ENCODE measurements at places on chromosomes 3 and 15.

GRCh38 chr3:140580746-140581145 is 97.1 kb upstream of the TRIM42 start:
- no peak for DNase-seq

DNA sequence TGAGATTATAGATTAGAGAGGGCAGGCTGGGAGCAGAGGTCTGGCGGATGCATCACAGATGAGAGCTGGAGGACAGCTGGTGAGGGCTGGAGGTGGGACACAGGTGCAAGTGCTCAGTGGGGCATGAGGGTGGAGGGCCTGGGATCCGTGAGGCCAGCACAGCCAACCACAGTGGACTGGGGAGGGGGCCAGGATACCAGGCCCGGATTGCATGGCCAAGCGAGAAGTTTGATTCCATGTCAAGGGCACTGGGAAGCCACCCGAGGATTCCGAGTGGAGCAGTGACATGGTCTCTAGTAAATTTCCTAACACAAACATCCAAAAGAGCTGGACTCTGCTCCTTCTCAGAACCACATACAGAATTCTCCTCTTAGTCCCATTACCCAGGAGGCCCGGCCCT is 44.0 kb upstream of the SLC41A3 start:
- no peak for DNase-seq

- no peak for DNase-seq
Measured at GRCh38 chr3:50259432-50260026, 9.4 kb upstream of the SEMA3B start.

GRCh38 chr3:108548886-108549285 is 38.5 kb upstream of the MYH15 start:
- DNase-seq, result no peak

- DNase-seq, result no peak
Measured at GRCh38 chr3:32822609-32823498, 5.1 kb downstream of the TRIM71 start.

DNA sequence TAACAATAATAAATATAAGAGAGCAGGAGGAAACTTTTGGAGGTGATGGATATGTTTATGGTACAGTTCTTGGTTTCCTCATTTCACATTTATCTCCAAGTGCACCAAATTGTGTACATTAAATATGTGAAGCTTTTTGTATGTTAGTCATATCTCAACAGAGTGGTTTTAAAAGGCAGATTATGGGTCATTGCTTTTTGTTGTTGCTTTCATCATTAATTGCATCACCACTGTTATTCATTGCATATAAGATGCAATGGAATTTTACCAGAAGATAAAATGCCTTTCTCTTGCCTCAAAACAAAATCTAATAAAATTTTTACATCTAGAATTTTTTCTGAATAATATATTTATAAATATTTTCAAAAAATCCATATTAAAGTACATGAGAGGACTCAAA is 1198.9 kb upstream of the GBE1 start:
- no peak for DNase-seq

DNA sequence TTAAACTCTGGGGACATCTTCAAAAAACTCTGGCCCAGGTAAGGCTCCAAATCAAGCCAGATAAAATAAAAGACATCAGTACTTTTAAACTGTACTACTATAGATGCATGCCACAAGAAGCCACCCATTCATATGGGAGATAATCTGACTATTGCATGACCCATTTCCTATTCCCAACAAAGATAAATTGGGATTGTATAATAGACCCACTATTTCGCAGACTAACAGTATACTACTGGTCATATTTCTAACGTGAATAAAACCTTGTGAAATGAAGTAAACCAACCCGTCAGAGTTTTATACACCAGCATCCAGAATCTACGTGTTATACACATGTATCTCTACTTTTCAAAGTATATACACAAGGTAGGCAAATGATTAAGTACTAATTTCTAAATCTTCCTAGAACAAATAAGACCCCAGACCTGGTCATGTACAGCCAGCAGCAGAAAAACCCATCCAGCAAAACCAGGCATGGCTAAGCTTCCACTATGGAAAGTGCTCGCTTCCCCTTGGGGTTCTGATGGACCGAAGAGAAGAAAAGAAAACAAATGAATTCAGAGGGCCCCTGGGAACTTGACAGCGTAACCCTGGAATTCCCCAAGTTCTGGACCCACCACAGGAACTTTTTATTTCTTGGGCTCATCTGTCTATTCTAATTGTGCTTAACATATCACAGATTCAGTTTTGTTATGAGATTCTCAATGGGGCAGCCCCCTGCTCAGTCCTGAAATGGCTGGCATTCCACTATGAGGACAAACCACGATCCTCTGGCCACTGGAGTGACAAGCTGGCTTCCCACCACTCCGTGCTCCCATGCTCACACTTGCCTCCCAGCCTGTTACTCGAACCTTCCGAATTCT is 69.1 kb downstream of the MB21D2 start:
- DNase-seq, result no peak

- DNase-seq, result no peak
Measured at GRCh38 chr15:77081971-77082370, 11.1 kb upstream of the TSPAN3 start.

GRCh38 chr3:145191543-145191942 is 969.4 kb downstream of the PLOD2 start:
- no peak for DNase-seq

- DNase-seq, result no peak
Measured at GRCh38 chr15:29429584-29429983, 160.0 kb upstream of the NSMCE3 start.

GRCh38 chr15:45611305-45611704 is 23.5 kb upstream of the SQOR start:
- DNase-seq, result no peak

- no peak for DNase-seq
Measured at GRCh38 chr3:95387242-95388021, 1324.6 kb downstream of the NSUN3 start.

- DNase-seq, result no peak
Measured at GRCh38 chr15:99324082-99324620, 72.9 kb downstream of the LRRC28 start.

DNA sequence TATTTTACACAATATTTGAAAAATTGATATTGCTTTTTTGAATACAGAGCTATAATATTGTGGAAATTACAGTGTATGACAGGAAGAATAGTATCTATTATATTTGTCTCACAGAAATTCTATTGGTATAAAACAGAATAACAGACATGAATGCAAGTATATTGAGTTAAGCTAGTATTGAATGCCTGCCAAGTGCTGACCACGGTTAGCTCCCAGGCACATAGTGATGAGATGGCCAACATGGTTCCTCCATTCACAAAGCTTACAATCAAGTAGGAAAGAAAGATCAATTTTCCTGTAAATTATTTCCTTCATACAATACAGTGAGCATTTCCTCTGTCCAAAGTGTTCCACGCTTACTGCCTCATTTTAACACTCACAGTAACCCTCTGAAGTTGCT is 67.6 kb downstream of the TP63 start:
- DNase-seq, result no peak

DNA sequence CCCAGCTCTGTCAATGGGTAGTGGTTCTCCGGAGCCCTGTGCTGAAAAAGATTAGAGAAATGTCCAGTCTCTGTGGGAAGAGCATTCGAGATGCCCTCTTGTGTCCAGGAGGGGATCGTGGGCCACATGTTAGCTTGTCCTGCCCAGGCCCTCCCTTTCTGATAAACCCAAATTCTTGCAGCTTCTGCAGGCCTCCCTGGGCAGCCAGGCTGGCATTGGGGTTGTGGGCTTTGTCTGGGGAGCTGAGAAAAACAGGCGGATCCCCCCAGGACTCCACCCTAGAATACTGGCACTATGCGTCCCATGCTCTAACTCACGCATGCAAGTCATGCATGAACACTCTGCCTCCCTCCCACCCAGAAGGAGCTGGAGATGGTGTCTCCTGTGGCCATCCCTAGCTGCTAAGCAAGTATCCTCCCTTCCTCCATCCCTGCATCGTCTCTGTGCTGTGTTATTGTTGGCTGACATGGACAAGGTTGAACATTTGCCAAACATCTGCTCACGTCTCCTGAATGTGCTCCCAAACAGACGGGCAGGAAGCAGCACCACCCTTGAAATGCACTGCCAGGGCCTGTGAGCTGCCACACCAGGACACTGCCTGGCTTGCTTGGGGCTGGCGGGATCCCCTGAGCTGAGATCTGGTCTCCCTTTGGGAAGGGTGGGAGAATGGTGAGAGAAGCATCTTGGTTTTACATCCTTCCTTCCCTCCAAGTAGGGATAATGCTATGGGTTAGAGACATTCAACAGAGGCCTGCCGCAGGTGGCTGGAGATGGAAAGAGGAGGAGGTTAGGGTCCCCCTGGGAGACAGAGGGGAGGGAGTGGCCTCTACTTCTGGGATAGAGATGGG is 26.5 kb downstream of the CFAP161 start:
- DNase-seq, result no peak

Data from stimulated activated CD8-positive, alpha-beta memory T cell treated with anti-CD3 and anti-CD28 coated beads, Interleukin-2, amount 100 ng/mL, for 1 hour (primary cell).